ENCODE measurements at places on chromosomes 3 and 15.

DNA sequence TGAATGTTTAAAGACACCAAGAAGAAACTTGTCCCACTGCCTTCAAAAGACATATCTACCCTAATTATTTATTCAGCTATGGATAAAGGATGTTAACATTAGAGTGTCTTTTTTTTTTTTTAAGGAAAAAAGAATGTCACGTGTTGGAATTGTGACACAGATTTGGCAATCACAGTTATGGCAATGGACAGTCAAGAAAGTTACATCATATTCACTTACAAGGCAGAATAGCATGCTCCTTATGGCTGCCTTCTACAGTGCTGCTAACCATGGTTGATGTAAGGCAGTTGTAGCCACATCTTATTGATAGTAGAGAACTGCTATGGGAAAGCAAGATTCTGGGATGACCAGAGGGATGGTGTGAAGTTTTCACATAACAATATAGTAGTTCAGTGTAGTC is 128.8 kb upstream of the ZBTB20 start:
- DNase-seq, result no peak

DNA sequence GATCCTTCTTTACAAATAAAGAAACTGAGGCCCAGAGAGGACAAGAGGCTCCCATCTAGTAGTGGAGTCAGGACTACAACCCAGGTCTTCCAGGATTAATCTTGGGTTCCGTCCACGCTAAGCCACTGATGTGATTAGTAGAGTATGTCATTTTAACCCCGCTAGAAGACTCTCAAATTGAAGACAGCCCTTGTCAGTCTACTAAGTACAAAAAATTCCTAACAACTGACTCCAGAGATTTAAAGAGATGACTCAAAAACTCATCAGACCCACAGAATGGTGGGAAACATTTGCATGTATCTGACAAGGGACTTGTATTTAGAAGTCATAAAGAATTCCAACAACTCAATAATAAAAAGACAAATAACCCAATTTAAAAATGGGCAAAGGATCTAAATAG is 145.3 kb downstream of the CNTN3 start:
- DNase-seq, result no peak

- no peak for DNase-seq
Measured at GRCh38 chr3:22117751-22118346, 366.8 kb upstream of the ZNF385D start.

- no peak for DNase-seq
Measured at GRCh38 chr15:65391732-65392131, 13.9 kb upstream of the IGDCC3 start.

GRCh38 chr3:127680146-127680661 is 7.5 kb downstream of the ABTB1 start:
- DNase-seq, result no peak

DNA sequence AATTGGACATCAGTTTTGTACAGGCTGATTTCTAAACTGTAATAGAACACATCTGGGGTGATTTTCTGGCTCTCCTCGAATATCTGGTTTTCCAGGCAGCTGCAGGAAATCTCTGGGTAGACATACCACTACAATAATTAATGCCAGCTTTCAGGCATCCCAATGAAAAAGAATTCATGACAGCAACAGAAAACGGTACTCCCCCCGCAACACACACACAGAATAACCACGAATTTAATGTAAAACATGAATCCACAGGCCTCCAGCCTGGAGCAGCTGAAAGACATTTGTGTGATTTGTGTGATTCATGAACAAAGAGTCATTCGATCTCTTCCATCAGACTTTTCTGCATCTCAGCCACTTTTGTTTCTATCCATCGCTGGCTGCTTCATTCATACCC is 262.2 kb downstream of the MAGI1 start:
- no peak for DNase-seq

DNA sequence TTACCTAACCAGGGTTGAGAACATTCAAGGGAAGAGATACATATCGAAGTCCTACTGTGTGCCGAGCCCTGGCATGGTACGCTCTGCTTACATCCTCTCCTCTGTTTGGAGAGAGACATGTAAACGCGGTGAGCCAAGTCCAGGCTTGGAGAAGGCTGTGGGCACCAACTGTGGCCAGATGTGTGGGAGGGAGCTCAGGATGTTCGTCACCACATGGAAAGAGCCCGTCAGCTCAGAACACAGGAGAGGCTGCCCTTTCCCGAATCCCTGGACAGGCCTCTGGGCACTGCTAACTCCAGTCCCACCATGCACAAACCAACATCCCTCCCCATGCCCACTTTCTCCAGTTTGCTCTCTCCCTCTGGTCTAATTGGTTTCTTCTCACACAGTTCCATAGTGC is 43.0 kb downstream of the MESD start:
- DNase-seq, result no peak

GRCh38 chr3:8579096-8579495 is 65.5 kb downstream of the SSUH2 start:
- DNase-seq, result no peak

DNA sequence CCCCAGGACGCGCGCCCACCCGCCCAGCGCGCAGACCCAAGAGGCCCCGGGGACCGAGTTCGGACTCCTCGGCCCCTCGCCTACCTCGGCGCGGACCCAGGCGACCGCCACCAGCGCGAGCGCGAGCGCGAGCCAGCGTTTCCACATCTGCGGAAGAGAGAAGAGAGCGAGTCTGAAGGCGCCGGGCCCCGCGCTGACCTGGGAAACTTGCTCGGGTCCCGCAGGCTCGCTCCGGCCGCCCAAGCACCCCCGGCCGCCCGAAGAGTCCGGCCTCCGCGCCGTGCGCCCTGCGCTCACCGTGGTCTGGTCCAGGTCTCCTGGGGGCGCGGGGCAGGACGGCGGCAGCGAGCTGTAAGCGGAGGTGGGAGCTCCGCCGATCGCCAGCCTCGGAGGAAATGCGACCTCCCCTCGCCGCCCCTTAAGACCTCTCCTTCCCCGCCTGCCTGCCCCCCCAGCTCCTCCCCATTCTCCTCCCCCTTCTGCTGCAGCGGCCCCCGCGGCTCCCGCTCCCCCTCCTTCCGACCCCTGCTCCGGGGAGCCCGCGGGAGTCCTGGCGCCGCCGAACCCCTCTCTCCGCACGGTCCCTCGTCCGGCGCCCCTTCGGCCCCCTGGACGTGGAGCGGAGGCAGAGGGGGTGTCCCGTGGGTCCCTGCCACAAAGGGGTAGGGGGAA is at the start of gene FSTL1:
Gene FSTL1, minus strand, starts transcription at position 393 of the 672 bp plus-strand sequence. Its CDS starts 246 bp downstream, at position 147.
- no peak for DNase-seq

All from stimulated activated CD4-positive, alpha-beta T cell treated with anti-CD3 and anti-CD28 coated beads, Interleukin-1b, Interleukin-23, amount 100 ng/mL, for 1 hour (primary cell).